Activated CD4-positive, alpha-beta memory T cell treated with anti-CD3 and anti-CD28 coated beads for 36 hours (primary cell): ENCODE measurements at places on chromosomes 1 and 21.

GRCh38 chr1:37995751-37996345, 6.0 kb upstream of the SF3A3 start:
- peak; percentile 59 for DNase-seq

DNA sequence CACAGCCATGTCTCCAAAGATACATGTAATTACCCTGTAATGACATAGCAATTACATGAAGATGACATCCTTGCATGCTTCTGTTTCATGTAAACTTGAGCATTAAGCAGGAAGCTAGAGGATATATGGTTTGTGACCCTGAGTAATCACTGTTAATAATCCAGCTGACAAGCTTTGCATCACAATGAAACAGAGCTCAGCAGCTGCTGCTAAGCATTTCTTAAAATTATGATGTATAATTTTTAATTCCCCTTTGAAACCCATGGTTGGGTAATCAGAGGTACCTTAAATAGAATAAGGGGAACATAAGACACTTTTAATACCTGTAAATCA, 293.5 kb downstream of the NTNG1 start:
- no peak for DNase-seq

DNA sequence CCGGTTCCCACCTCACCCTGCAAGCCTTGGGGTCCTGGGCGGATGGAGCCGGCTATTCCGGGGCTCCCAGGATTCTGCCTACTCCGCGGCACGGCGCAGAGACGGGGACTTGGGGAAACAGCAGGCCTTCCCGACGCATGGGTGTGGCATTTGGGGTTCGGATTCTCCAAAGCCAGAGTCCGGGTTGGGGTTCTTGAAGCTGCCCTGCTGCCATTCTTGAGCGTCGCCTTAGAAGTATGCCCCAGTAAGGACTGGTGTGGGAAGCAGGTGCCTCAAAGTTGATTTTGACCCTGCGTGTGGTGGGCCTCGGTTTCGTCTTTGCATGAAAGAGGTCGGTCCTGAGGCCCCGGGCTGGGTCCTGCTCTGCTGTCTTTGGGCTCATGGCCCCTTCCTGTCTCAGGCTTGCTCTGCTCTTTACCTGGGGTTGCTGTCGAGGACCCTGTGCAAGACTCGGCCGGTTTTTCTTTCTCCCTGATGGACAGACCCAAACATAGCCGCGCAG, 696 bp downstream of the GUK1 start:
- peak; percentile 32 for DNase-seq

- DNase-seq: no peak
Measured at GRCh38 chr1:226474443-226475141, 66.7 kb upstream of the PARP1 start.

DNA sequence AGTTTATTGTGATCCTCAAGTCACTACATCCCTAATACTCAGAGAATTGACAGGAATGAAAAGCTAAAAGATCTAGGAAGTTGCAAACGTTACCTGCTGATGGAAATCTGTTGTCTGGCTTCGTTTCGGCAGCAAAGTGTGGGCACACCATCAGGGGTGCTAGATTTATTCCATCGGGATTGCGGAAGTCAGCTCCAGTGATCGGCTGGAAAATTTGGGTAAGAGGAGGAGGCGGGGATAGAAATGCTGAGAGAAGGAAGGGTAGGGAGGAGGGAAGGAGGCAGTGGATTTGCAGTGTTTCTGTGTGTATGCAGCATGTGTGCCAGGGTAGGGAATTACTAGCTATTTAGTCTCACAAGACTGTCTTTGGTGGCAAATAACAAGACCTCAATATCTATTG, at the start of gene CTSK:
CTSK (minus strand) TSS at position 140 of the 400 bp plus-strand sequence. CDS start 1,455 bp downstream, outside the sequence.
- DNase-seq: no peak
